Dermis microvascular lymphatic vessel endothelial cell (primary cell): ENCODE measurements at places on chromosomes 2 and 18. TPM values are rescaled to one million over a fixed set of nuclear protein-coding genes. Genes with fewer than 3 reads are reported as not detected.

Gene ABCG8
- not detected in 2 replicates for total RNA-seq

Gene ASPRV1
- total RNA-seq = under 0.01 and 0.25 TPM in 2 replicates

DNA sequence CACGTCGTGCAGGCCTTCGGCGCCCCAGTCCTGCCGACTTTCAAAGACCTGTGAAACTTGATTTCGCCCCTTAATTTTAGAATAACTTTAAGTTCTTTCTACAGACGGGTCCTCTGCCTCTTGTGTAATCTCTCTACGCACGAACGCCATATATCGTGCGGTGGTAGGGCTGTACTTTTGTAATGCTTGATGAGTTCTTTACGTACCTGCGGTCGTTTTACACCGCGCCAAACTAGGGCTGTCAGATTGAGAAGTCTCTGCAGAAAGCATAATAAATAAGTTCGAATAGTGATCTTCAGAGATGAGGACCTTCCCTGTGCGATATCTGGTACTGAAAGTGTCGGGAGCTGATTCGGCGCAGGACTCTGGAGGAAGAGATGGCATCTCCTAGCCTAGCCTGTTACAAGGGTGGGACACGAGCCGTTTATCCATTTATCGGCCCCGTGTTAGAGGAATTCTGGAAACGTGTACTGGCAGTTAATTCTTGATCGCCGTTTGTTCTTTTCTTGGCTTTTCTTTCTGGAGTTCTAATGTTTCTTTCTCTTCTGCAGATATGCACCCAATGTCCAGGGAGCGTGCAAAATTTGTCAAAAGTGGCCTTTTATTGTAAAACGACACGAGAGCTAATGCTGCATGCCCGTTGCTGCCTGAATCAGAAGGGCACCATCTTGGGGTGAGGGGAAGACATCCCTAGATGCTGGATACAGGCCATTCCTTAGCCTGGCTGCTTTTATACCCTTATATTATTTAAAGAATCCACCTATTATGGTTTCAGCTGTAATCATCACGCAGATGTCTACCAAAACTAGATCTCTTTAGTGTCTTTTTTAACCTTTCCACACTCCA is 781 bp upstream of the SLC5A6 start:
- DNase-seq = peak; percentile 27

GRCh38 chr2:63680455-63680854 is 91.7 kb downstream of the MDH1 start:
- no peak for DNase-seq

GRCh38 chr18:50297621-50298442 is 10.3 kb upstream of the CXXC1 start:
- DNase-seq = peak; percentile 32

DNA sequence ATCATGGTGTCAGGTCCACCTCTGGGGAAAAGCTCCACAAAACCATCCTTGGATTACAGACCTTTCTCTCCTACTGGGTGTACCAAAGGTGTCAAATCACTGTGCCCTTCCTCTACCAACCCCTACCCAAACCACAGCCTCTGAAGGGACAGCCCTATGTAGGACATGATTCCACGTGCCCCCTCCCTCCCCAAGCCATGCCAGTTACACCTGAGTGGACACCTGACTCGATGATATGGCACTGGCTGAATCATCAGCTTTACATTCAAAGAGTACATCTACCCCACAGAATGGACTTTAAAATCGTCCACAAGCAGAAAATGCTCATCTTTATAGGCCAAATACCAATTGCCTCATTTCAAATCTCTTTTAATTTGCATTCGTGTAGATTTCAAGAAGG is 26.0 kb downstream of the TRABD2A start:
- no peak for DNase-seq

DNA sequence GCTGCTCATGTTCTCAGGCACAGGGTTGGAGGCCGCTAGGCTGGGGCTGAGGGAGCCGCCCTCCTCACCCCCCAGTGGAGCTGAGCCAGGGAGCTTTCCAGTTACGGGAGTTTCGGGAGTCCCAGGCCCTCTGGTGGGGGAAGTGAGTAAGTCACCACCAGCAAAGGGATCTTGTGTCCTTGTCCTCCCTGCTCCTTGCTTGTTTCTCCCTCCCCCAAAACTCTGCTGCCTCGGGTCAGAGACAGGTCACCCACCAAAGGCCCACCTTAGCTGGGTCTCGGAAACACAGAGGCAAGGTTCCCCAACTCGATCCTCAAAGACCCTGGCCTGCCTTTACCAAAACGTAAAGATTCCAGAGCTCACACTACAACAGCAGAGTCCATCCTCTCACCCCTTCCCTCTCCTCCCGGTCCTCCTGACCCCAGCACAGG is 60.5 kb upstream of the POMC start:
- peak; percentile 43 for DNase-seq

- DNase-seq = no peak
Measured at GRCh38 chr2:106065983-106066820, 127.9 kb downstream of the UXS1 start.

GRCh38 chr2:78775291-78775690 is 250.2 kb upstream of the REG3G start:
- no peak for DNase-seq

- DNase-seq = peak; percentile 91
Measured at GRCh38 chr18:55338978-55339650, 248.9 kb downstream of the TCF4 start.
